Hematopoietic multipotent progenitor cell (in vitro differentiated cells): ENCODE measurements at places on chromosomes 7 and 10.

DNA sequence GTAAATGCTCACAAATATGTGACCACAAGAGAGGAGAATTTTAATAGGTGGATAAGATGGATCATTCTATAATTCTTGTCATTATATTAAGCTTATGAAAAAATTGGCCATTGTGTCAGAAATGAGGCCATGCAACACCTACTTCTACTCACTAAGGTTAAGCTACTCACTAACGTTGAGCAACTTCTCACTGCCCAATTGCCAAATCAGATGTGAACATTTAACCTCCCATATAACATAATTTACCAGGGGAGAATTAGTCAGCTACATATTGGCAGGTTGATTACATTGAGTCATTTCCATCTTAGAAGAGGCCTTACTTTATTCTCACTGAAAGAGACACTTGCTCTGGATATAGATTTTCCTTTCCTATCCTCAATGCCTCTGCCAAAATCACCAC lies 211.2 kb upstream of the DGKB start:
- no peak for DNase-seq

DNA sequence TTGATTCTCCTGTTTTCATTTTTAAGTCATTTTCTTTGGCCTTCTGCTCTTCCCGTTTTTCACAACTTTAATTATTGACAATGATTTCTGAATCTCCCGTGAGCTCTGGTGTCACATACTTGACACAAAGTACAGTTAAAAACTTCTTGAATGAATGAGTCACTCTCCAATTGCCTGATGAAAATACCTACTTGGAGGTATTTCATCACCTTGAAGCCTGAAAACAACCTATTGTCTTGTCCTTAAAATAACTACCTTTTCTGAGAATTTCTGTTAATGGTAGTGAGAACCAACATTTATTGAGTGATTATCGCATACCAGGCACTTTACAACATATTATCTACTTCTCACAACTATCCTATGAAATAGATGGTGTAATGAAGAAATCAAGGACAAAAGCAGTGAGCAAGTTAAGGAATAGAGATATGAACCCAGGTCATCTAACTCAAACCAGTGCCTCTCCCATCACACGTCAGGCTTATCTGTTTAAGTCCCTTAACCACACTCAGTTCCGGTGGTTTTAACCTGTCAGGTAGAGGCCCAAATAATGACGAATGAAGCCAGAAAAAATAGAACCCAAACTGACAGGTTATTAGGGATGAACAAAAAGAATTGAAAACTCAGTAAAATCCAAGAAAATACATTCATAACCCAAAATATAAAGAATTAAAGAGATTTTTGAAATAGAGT lies 11.6 kb downstream of the BET1 start:
- DNase-seq = no peak

- peak; percentile 37 for DNase-seq
Measured at GRCh38 chr10:128073890-128074289, 52.3 kb downstream of the MKI67 start.

DNA sequence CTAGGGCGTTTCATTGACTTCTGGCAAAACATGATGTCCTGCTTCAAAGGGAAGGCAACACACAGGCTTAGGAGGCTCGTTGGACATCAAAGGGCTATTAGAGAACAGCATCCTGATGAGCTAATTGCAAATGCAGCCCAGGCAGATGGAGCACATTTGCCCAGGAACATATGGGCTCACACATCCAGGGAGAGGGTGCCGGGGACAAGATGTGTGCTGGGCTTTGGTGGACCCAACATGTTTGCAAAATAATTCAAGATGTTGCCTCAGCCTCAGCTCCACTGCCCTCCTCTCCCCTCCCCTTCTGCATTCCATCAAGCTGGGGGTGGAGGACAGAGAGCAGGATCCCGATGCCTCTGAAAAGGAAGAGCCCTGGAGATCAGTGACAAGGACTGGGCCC lies 217.1 kb upstream of the ZMIZ1 start:
- no peak for DNase-seq

DNA sequence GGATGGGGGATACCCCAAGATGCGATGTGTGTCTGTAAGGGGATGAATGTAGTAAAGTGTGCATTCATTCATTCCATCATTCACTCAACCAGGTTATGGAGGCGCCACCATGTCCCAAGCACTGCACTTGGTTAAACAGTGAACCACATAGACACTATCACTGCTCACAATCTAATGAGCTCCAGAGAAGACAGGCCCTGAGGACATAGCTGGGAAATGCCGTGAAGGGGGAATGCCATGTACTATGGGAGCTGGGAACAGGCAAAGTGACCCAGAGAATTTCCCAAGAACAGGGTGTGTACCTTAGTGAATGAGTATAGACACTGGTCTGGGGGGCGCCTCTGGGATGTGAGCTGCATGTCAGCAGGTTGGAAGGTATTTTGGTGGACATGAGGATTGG lies 44.5 kb upstream of the LBX1 start:
- no peak for DNase-seq

DNA sequence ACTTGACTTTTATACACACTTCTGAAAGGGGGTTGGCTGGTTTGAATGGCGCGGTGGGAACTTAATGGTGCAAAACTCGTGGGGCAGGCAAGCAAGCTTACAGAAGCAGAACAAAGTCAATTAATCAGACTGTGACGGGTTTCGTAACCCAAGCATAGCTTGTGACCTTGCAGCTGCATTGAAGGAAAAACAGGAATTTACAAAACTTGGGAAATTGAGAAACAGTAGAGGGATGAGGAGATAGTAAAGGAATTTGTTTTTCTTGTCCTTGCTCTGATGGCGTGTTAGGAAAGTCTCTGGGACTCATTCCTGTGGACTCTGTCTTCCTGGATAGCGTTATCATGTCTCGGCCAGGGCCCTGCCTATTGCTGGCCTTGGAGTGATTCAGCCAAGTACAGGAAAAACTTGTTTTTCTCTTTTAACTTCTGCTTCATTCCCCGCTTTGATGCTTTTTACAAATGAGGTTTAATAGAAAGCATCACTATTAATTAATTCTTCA lies 220.0 kb upstream of the KCND2 start:
- no peak for DNase-seq

- DNase-seq = no peak
Measured at GRCh38 chr7:4642468-4643203, 39.5 kb upstream of the FOXK1 start.

GRCh38 chr10:82245906-82246560 lies 371.0 kb downstream of the NRG3 start:
- no peak for DNase-seq

GRCh38 chr10:89373916-89374711 lies 3.7 kb upstream of the IFIT1B start:
- peak; percentile 65 for DNase-seq

GRCh38 chr10:44008270-44008916 lies 359.7 kb upstream of the ZNF32 start:
- no peak for DNase-seq

- DNase-seq = no peak
Measured at GRCh38 chr7:46414946-46415345, 493.9 kb upstream of the IGFBP3 start.

DNA sequence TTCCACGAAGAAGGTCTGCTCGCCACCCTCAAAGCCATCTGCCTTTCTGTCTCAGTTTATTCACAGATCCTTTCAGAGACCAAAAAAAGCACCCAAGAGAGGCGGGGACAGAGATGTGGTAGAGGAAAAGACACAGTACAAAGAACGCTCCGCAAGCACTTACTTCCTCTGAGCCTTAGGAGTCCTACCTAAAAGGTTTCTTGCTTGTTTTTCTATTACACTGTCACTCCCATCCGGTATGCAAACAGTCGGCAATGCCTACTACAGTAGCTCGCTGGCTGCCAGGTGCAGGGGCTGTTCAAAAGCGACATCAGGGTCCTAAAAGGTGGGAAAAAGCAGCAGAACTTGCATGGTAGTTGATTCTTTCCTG lies 816 bp downstream of the TECPR1 start:
- DNase-seq = peak; percentile 28

GRCh38 chr10:79162861-79163665 lies 94.3 kb downstream of the ZMIZ1 start:
- DNase-seq = no peak

DNA sequence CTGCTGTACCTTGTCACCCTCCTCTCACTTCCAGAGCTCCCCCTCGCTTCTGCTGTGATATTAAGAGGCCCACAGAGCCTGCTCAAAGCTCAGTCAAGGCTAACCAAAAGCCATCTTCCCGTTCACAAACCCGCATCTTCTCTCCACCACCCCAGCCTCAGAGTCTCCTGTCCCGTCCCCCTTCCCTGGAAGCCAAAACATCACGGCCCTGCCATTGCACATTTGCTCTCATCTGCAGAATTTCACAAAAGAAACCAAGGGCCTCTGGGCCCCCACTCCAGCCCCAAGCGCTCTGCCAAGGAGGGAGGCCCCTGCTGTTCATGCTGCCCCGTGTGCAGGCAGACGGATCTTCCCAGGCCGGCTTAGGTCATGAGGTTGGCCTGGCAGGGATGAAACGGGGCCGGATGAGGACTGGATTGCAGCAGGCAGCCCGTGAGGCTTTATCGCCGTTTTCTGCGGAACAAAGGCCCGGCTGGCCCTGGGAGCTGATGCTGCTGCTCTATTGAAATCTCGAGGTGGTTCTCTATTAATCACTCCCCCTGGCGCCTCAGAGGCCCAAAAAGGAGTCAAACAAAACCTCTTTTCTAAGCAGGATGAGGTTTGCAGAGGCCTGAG lies 31.6 kb upstream of the FOXK1 start:
- DNase-seq = no peak

GRCh38 chr7:37290731-37291130 lies 157.9 kb downstream of the ELMO1 start:
- no peak for DNase-seq

GRCh38 chr7:22718200-22718711 lies 8.7 kb upstream of the IL6 start:
- DNase-seq = no peak

- DNase-seq = no peak
Measured at GRCh38 chr10:89283936-89284475, 17.8 kb upstream of the IFIT2 start.

- DNase-seq = no peak
Measured at GRCh38 chr7:129739427-129739826, 127.9 kb downstream of the NRF1 start.

GRCh38 chr10:96370584-96371157 lies 11.9 kb upstream of the OPALIN start:
- DNase-seq = peak; percentile 31

- no peak for DNase-seq
Measured at GRCh38 chr7:158829021-158829341, 328 bp downstream of the ESYT2 start.

GRCh38 chr10:5573968-5574641 lies 49.3 kb downstream of the CALML3 start:
- DNase-seq = no peak

- DNase-seq = peak; percentile 3
Measured at GRCh38 chr7:31699050-31699449, 12.0 kb downstream of the PPP1R17 start.

DNA sequence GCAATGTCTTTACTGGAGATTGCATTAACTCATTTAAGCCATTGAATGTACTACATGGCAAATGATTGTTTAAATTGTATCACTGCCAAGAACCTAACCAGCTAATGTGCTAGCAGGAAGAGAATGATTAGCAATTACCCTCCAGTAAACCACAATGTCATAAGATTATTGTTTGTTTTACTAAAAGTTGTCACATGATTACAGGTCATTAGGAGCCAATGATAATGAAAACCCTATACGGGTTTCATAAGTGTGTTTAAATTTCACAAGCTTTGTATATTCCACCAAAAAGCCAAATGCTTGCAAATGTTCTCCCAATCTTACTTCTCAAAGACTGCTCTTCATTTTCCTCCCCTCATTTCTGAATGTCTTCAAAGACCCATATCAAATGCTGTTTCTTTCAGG lies 76.5 kb upstream of the PPP1R3C start:
- no peak for DNase-seq
